ENCODE measurements at places on chromosomes 2 and 18.

DNA sequence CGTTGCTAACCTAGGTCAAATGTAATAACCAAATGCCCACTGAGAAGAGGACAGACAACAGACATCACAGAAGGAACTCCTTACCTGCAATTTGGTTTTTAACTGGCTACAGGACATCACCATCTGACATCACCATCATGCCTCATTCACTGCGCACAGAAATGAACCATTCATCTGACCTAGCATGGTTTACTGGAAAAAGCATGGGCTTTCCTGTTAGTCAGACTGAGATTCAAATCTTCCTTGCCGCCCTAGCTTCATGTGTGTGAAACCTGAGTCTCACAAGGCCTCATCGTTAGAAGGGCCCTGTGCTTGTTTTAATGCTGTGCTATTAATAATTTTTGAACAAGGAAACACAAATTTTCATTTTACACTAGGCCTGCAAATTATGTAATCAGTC lies 1.1 kb upstream of the HIBCH start:
- DNase-seq = no peak

DNA sequence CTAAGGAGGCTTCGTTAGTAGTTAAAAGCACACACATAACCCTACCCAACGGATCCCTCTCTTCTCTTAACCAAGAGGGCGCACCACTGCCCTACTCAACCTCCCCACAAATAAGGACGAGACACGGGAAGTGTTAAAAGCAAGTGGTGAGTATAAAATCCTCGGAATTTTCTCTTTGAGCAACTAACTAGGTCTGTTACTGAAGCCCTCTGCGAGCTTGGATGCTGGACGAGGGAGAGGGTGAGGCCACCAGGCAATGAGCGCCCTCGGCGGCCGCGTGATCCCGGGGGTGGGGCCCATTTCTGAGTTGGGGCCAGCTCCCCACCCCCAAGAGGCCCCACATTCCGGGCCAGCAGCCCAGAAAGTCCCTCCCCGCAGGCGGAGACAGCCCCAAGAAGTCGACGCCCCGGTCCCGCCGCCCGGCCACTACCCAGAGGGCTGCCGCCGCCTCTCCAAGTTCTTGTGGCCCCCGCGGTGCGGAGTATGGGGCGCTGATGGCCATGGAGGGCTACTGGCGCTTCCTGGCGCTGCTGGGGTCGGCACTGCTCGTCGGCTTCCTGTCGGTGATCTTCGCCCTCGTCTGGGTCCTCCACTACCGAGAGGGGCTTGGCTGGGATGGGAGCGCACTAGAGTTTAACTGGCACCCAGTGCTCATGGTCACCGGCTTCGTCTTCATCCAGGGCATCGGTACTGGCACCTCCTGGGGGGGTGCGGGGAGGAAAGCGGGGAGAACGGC lies at the start of gene CYBRD1:
Gene CYBRD1 (plus strand): TSS at position 423 of the 736 bp plus-strand sequence. CDS start 72 bp downstream, at position 495.
- no peak for DNase-seq

DNA sequence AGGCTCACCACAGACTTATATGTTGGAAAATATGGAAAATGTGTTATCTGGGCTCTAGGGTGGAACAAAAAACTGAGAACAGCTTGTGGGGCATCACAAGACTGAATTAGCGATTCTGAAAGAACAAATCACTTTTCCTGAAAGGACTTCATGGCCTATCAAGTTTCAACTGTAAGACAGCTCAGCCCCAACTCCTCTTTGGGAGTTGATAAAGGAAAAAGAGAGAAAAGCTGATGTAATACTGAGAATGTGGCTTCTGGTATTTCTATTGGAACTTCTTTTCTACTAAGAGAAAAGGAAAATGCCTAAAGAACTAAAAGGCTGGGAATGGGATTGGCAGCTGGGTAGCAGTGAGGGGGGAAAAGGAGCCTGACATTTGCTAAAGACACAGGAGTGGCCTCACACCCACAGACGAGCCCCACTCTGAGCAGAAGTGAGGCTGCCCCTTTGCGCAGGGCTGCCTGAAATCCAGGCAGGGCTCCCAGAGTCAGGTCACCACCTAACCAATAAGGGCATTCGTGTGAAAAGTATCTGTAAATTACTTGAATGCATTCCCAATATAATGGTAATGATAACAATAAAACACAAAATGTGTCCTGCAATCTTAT lies 75.6 kb downstream of the LRP2 start:
- DNase-seq = no peak

GRCh38 chr2:79977792-79978191 lies 326.8 kb downstream of the LRRTM1 start:
- DNase-seq = no peak

DNA sequence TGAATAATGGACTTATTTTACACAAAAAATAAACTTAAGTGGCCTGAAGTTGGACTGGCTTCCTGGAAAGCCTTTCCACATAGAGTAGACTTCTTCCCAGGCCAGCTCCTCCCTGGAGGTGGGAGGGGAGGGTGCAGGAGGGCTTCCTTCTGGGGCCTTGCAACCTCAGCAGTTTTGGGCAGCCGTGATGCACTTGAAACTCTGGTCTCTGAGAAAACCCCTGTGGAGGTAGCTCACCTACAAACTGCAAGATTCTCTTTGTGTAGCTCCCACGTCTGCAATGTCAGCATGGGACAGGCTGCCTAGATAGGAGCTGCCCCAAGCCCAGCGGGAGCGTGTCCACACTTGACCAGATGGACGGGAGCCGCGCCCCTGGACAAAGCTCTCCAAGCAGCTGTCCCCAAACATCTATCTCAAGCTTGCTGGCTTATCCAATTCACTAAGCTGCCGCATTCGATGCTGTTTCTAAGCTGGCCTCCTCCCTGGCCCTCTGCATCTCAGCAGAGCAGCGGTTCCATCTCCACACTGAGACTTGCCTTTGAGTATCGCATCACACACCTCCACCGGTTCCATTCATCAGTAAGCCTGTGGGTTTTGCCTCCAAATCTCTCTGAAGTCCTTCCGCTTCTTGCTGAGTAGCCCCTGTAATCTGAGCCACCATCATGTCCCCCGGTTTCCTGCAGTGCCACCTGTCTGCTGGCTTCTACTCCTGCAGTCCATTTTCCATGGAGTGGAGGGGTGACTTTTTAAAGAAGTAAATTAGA lies 1.6 kb upstream of the LPIN1 start:
- DNase-seq = no peak

- no peak for DNase-seq
Observed at GRCh38 chr18:48201337-48202005, 207.7 kb downstream of the ZBTB7C start.

DNA sequence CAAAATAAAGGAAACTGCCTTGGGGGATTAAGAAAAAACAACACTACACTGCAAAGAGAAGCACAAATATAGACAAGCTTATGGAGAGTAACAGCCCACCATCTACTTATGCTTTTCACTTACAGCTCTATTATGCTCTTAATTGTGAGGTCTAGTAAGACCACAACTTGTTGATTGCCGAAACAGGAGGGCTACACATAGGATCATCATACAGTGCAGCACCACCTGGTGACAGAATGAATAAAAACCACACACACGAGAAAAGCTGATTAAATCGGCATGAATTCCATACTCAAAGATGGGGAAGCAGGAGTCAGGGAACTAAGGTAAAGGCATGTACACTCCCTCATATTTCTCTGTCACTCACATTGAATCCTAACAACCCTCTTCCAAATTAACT lies 259.2 kb downstream of the IKZF2 start:
- no peak for DNase-seq

DNA sequence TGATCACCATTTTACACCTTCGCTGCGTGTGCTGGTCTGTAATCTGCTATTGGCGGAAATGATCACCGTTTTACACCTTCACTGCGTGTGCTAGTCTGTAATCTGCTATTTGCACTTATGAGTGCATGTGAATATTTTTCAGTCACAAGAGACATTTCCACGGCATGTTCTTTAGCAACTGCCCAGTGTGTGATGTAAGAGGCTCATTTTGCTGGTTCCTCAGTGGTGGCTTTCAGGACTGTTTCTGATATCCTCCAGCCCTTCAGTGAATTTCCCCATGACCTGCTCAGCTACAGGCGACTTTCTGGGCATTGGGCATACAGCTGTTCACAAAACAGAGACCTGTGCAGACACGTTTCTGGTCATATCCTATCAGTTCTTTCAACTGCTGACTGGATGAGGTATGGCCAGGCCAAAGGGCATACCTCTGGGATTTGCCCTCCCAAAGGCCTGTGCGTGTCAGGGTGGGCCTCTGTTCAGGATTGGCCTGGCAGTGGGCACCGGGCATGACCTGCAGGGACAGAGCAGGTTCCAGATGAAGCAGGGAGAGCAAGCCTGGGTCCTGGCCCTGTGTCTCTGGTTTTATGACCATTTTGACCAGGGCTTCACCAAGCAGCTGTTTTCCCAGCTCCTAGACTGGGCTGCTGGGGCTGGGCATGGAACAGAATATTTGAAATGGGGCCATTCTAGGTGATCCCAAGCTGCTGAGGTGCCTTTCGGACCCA lies 521 bp upstream of the PROM2 start:
- DNase-seq = no peak

GRCh38 chr2:75076088-75076487 lies 117.6 kb downstream of the POLE4 start:
- no peak for DNase-seq

GRCh38 chr2:111662039-111662770 lies 221.8 kb downstream of the ANAPC1 start:
- DNase-seq = no peak

DNA sequence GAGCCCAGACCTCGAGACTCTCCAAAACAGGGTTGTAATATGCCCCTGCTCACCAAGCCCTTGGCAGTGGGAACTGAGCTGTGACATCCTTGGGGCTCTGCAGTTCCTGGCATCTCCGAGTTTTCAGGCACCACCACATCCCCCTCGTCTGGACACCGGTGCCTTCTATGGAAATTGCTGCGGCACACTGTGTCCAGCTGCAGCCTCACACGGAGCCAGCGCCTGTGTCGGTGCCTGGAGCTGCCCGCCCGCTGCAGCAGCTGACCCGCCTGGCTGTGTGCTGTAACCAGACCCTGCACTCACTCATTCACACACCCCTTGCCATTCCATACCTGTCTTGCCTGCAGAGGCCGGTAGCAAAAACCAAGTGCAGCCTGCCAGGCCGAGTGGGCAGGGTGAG lies 11.8 kb downstream of the IWS1 start:
- no peak for DNase-seq

DNA sequence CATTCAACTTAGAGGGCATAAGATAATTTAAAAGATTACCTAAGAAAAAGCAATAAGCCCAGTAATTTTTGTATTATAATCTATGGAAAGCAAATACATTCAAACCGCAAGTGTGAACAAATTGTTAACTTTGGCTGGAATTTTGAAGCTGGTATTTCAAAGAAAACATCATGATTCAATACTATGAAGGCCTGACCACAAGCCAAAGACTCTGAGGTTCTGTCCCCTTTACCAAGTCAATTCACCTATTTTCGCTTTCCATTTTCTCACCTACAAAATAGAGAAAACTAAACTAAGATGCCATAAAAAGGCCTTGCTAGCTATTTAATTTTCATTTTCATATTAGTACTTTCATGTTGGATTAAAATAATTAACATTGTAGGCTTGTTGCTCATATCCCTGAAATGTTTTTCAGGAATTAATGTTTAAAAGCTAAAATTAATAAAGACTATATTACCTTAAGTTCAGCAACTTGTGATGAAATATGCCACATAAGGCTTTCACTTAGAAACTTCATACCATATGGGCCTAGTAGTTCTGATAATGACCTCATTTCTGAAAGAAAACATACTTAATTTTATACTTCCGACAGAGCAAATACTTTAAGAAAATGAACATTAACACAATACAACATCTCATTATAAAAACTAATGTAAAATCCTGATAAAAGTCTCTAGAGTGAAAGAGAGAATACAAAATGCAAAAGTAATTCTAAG lies 85.7 kb upstream of the FRZB start:
- DNase-seq = no peak

GRCh38 chr2:76610451-76610850 lies 899.7 kb upstream of the GCFC2 start:
- DNase-seq = no peak

DNA sequence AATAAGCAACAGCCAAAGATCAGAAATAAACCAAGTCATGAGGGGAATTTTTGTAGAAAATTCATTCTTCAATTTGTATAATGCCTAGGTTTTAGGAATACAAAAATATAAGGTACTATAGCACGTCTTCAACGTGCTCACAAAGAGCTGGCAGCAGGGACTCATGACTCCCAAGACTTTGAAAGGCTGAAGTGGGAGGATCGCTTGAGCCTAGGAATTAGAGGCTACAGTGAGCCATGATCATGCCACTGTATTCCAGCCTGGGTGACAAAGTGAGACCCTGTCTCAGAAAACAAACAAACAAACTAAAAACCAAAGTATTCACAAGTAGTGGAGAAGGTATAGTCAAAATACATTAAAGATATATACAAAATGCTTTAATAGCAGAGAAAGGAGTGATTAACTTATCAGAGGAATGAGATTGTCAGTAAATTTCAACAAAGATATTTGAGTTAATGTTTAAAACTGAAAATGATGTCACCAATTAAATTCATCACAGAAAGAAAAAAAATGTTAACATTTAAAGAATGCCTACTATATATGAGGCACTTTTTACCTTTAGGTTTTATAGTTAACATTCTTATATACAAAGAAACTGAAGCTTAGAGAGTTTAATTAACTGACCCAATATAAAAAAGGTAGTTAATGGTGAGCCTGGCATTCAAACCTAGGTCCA lies 3.2 kb downstream of the WDR33 start:
- no peak for DNase-seq

GRCh38 chr2:226860087-226860486 lies 24.2 kb downstream of the RHBDD1 start:
- no peak for DNase-seq

- no peak for DNase-seq
Observed at GRCh38 chr2:193476171-193476800, 1281.6 kb upstream of the TMEFF2 start.

DNA sequence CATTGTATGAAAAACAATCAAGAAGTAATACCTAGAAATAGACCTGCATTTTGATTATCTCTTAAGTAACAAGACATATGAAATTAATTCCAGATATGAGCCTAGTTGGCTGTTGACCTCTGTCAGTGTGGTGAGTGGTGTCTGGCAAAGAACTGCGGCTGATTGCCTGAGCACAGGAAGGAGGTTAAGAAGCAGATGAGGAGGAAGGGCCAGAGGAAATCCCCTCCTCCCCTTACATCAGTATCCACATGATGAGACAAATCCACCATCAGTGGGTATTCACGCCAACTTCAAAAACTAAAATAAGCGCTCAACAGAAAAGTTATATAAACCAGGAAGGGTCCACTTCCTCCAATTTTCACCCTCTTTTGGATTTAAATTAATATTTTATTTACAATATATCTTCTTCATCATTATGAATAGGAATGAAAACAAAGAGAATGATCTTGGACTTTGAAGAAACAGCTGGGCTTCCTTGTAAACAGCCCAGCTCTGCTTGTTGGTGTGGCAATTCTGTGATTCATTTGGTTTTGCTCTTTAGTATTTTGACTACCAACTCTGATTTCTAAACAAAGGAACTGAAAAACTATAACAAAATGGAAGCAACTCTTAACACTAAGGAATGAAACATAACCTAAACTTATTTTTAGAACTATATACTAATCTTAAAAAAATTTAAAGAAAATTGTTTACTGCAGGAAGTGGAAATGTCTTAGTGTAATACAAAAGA lies 27.3 kb downstream of the RFTN2 start:
- no peak for DNase-seq

- DNase-seq = no peak
Observed at GRCh38 chr18:10131081-10131459, 217.3 kb downstream of the VAPA start.

- no peak for DNase-seq
Observed at GRCh38 chr2:96715658-96716057, 24.2 kb downstream of the LMAN2L start.

Data from activated gamma-delta T cell treated with anti-CD3 and anti-CD28 coated beads, Interleukin-2, amount 50 U/mL, for 16 hours (primary cell).